Activated T-cell treated with anti-CD3 and anti-CD28 coated beads, Interleukin-2, amount 50 U/mL, for 4 hours (primary cell): ENCODE measurements at places on chromosomes 13 and 19.
A peak's percentile ranks its signal among the peaks of the same experiment; 100 is the strongest.

DNA sequence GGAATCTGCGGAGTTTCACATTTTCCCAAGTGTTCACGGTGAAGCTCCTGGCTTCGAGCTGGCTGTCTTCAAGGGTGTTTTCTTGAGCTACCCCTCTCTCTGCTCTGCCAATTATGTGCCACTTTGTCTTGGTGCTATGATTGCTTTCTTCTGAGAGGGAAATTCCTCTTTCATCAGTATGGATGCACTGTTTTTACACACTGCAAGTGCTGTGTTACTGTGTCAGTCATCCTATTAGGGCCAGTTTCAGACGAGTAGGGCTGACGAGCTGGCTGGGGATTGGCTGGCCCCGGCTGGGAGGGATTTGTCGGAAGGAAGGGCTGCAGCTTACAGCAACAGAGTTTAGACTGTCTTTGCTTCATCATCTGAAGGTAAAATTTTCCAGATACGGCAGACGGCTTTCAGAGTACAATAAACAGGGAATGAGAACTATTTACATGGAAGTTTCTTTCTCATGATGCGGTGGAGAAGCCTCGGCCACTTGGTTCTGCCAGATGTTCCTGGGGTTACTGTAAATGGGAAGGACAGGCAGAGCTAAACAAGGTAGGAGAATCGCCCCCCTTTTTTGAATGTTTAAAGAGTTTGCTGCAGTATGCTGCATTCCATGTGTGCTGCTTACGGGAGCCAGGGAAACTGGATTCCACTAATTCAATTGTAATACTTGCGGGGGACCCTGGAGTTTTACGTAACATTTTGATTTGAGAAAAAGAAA, at the start of gene MBNL2:
Gene MBNL2 (plus strand): TSS at position 345 of the 712 bp plus-strand sequence. CDS start 53,903 bp downstream, outside the sequence.
- DNase-seq: peak; percentile 77

- DNase-seq: no peak
Measured at GRCh38 chr13:46716821-46717220, 80.1 kb downstream of the ESD start.

- no peak for DNase-seq
Measured at GRCh38 chr13:59415498-59415897, 748.2 kb downstream of the DIAPH3 start.

GRCh38 chr13:31200637-31200971, 829 bp downstream of the B3GLCT start:
- peak; percentile 24 for DNase-seq

DNA sequence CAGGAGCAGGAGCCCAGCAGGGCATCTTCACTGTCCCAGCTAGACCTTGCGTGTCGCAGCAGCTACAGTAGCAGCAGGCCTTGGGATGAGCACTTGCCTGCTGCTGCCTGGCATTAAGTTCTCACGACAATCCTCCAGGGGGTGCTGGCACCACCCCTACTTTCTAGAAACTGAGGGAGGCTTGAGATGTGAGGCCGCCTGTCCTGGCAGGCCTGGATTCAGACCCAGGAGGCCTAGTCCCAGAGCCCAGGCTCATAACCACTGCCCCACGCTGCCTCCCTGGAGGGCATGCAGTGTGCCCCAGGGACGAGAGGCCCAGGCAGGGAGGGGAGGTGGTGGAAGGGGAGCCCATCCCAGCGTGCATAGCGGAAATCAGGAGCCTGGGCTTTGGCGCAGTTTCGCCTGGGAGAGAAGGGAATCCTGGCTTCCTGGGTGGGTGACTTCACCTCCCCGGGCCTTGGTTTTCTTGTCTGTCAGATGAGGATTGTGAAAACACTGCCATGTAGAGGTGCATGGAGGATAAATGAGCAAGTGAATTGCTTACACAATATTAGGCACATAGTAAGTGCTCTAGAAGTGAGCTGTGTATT, 26.1 kb downstream of the PPP5C start:
- no peak for DNase-seq

DNA sequence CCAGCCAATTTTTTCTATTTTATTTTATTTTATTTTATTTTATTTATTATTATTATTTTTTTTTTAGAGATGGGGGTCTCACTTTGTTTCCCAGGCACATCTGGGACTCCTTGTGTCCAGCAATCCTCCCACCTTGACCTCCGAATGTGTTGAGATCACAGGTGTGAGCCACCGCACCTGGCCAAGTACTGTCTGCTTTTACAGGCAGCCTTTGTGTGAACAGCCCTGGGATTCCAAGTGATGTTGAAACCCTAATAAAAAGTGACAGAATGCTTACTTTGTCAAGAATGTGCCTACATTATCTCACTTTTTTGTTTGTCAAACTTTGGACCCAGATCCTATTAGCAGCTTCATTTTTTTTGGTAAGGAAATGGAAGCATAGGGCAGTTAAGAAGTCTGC, 220.1 kb upstream of the EDNRB start:
- DNase-seq: no peak

GRCh38 chr13:29514720-29515310, 80.7 kb downstream of the SLC7A1 start:
- DNase-seq: no peak

- DNase-seq: no peak
Measured at GRCh38 chr13:41017159-41017558, 2.0 kb downstream of the ELF1 start.

DNA sequence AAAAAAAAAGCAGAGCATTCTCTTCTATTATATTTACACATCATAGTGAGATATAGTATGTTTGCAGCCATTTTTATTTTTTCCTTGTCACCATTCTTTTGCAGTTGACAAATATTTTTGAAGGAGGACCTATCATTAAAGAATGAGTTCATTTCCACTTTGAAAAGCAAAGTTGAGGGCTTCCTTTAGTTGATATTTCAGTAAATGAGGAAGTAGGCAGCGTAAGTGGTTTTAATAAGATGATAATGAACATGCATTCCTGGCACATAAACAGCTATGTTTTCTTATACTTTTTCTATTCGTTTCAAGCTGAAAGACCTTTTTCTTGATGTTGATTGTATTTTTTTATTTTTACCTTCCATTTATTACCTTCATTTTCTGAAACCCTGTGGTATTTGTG, 66.2 kb downstream of the ZMYM2 start:
- DNase-seq: no peak

- DNase-seq: no peak
Measured at GRCh38 chr19:32437096-32437495, 31.5 kb downstream of the DPY19L3 start.

- DNase-seq: peak; percentile 61
Measured at GRCh38 chr19:55647732-55648584, at the start of gene CCDC106. Gene CCDC106 (plus strand): TSS chr19:55648212. CDS start chr19:55649047, 835 bp downstream.

GRCh38 chr19:47661611-47662010, 51.6 kb upstream of the EHD2 start:
- DNase-seq: no peak

DNA sequence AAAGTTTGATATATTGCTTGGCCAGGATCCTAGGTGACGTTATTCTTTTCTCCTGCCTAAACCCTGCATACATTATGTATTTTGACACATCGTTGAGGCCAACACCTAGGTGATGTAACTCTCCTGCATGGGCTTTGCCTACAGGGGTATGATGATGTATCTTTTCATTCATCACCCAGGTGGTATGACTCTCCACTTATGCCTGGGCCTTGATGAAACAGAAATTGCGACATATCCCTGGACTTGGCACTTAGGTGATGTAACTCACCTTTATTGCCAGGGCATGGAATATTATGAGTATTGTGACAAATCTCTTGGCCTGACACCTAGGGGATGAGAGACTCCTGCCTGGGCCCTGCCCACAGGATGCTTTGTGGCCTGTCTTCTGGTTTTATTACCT, 18.5 kb upstream of the ZNF681 start:
- no peak for DNase-seq

- DNase-seq: no peak
Measured at GRCh38 chr13:79660361-79660760, 179.4 kb downstream of the NDFIP2 start.

GRCh38 chr19:38400361-38400760, 2.5 kb upstream of the FAM98C start:
- DNase-seq: no peak

- DNase-seq: no peak
Measured at GRCh38 chr13:50721672-50721992, 121.9 kb downstream of the DLEU7 start.

DNA sequence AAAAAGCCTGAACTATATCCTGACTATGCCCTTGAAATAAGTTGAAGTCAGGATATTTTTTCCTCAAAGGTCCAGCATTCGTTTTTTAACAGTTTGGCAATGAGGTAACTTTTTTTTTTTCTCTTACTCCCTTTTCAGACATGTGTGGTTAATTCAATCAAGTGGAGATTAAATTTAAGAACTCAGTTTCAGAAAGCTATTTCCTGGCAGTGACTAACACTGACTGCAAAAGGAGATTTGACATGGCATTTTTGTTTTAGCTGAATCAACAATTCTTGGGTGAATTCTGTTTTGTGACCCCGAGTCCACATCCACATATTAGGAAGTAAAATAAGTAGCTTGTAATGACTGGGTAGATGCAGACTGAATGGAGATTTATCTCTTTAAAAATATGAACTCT, 716.4 kb downstream of the PCDH9 start:
- no peak for DNase-seq

DNA sequence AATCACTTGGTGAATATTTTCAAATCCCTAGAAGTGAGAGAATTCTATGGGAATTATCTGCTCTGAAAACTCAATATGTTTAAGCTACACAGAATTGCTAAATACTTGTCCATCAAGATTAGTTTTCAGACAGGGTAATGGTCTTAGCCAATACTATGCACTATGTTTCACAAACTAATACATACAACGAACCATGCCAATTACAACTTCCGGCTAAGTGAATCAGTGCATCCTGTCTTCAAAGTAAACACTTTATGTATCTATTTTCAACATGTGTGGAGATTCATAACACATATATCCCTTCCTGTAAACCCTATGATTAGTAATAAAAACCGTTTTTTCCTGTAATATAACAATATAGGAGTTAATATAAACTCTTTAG, 181.5 kb downstream of the POSTN start:
- DNase-seq: no peak

- DNase-seq: no peak
Measured at GRCh38 chr13:52665325-52665724, 12.7 kb downstream of the SUGT1 start.

- DNase-seq: no peak
Measured at GRCh38 chr13:38752686-38753085, 65.8 kb downstream of the FREM2 start.

- DNase-seq: no peak
Measured at GRCh38 chr13:55120631-55121030, 2020.1 kb upstream of the PRR20A start.

DNA sequence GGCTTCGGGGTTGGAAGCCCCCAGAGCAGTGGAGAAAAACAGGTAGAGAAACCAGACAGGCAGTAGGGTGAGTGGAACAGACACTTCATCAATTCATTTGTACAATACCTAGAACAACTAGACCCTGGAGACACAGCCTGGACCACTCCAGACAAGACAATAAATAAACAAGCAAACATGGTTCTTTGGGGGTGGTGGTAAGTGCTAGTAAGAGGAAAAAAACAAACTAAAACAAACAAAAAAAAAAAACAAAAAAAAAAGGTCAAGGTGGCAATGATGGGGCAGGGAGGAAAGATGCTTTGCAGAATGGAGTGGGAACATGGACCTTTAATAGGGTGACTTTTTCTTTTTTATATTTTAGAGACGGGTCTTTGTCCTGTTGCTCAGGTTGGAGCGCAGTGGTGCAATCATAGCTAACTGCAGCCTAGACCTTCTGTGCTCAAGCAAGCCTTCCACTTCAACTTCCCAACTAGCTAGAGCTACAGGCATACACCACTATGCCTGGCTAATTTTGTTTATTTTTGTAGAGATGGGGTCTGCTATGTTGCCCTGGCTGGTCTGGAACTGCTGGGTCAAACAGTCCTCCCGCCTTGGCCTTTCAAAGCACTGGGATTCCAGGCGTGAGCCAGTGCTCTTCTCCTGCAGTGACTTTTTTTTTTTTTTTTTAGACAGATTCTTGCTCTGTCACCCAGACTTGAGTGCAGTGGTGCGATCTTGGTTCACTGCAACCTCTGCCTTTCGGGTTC, 3.1 kb downstream of the JUNB start:
- no peak for DNase-seq

DNA sequence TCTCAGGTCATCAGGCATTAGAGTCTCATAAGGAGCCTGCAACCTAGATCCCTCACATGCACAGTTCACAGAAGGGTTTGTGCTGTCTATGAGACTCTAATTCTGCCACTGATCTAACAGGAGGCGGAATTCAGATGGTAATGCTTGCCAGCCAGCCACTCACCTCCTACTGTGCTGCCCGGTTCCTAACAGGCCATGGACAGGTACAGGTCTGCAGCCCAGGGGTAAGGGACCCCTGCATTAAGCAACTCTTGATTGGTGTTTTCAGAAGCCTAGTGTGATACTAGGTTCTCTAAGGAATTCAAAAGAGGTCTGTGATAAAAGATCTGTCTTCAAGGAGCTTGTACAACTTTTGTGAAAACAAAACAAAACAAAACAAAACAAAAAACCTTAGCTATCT, 31.1 kb downstream of the CAB39L start:
- no peak for DNase-seq

- no peak for DNase-seq
Measured at GRCh38 chr13:108621462-108621861, 7.9 kb upstream of the MYO16 start.

- DNase-seq: no peak
Measured at GRCh38 chr13:108402850-108403249, 133.3 kb downstream of the TNFSF13B start.

GRCh38 chr13:92187378-92187989, 789.1 kb downstream of the GPC5 start:
- no peak for DNase-seq

- no peak for DNase-seq
Measured at GRCh38 chr19:1921825-1922224, 16.6 kb downstream of the ADAT3 start.

DNA sequence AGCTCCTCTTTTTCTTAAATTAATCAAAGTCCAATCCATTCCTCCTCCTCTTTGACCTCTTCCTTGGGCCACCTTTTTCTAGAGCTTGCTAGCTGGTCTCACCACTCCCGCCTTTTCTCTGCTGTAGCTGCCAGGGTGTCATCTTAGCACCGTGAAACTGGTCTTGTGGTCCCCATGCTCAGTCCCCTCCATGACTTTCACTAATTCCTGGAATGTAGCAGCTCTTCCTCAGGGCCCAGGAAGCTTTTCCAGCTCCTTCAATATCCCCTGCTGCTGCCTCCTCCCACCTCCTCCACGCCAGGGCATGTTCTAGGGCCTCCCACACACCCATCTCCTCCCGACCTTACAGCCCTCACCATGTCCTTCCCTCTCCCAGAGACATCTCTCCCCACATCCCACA, 222.2 kb downstream of the MYO16 start:
- no peak for DNase-seq

GRCh38 chr19:6983448-6983847, 37.8 kb downstream of the MBD3L2B start:
- DNase-seq: no peak

DNA sequence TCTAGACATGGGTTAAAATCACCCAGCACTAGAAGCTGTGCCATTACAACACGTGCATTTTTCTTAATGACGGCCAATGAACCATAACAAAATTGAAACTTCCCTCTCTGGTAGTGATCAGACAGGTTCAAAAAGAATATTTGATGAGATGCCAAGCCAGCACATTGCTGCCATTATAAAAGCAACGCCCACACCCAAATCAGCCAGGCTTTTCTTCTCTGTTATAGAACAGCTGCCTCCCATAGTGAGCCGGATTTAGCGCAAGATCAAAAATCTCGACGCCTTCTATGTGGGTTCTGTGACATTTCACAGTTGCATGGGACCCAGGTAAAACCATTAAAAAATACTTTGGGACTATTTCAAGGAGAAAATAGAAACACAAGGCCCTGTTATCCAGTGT, 1158.0 kb downstream of the EFNB2 start:
- no peak for DNase-seq

- DNase-seq: no peak
Measured at GRCh38 chr19:40139533-40140287, 49.0 kb upstream of the ZNF780A start.
